Activated naive CD4-positive, alpha-beta T cell treated with anti-CD3 and anti-CD28 coated beads, Interleukin-2, amount 10 ng/mL, durations not matched to agents 7 days and 5 days (primary cell): ENCODE measurements at places on chromosomes 2 and 18.
A peak's percentile ranks its signal among the peaks of the same experiment; 100 is the strongest.

DNA sequence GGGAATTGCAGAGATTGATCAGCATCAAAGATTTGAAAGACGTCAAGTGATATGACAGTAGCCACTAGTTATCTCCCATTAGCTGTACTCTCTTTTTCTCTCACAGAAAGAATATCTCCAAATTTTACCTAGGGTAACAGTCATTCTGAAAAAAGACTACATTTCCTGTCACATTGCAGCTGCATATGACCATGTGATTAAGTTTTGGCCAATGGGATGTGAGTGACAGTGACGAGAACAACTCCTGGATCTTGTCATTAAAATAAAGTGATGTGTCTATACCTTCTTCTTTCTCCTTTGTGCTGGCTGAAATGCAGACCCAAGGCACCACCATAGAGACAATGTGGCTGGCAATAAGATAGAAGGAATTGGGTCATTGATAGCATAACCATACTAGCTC, 10.5 kb upstream of the NEUROD1 start:
- DNase-seq: no peak

DNA sequence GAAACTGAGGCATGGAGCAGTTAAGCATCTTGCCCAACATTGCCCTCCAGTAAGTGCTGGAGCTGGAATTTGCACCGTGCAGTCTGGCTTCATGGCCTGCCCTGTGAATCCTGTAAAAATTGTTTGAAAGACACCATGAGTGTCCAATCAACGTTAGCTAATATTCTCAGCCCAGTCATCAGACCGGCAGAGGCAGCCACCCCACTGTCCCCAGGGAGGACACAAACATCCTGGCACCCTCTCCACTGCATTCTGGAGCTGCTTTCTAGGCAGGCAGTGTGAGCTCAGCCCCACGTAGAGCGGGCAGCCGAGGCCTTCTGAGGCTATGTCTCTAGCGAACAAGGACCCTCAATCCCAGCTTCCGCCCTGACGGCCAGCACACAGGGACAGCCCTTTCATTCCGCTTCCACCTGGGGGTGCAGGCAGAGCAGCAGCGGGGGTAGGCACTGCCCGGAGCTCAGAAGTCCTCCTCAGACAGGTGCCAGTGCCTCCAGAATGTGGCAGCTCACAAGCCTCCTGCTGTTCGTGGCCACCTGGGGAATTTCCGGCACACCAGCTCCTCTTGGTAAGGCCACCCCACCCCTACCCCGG, 1.3 kb downstream of the PROC start:
- DNase-seq: no peak

DNA sequence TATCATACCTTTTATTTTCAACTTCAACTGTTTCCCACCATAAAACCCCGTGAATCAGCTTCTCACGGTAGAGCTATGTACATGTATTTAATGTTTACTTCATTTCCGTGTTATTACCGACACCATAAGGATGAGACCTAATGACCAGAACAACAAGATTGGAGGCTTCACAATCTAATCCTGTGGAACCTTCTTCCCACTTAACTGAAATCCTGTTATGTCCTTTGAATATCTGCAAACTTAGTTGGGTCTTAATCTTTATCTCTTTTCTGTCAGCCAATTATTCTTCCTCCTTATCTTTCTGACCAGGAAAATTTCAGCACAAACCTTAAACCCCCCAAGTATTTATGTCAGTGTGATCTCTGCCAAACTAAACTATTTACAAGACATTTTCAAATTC, 214.4 kb downstream of the TMX3 start:
- no peak for DNase-seq

DNA sequence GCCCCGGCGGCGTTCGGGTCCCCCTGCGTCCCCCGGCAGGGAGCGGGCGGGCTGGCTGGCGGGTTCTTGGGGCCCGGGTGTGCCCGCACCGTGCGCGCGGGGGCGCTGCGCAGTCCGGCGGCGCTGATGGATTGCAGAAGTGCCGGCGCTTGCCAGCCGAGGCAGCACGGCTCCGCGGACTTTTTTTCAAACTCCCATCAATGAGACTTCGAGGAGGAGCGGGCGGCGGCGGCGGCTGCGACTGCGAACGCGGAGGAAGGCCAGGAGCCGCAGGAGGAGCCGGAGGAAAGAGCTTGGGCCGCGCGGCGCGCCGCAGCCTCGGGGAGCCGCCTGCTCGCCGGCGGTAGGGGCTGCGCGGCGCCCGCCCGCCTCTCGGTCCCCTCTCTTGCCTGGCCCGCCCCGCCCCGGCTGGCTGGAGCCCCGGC, at the start of gene GLI2:
GLI2 (plus strand) TSS at position 123 of the 425 bp plus-strand sequence. CDS start 61,453 bp downstream, outside the sequence.
- DNase-seq: peak; percentile 56

GRCh38 chr2:128390991-128391630, 72.4 kb upstream of the HS6ST1 start:
- DNase-seq: no peak

GRCh38 chr2:144310484-144310883, 209.4 kb downstream of the ZEB2 start:
- no peak for DNase-seq

DNA sequence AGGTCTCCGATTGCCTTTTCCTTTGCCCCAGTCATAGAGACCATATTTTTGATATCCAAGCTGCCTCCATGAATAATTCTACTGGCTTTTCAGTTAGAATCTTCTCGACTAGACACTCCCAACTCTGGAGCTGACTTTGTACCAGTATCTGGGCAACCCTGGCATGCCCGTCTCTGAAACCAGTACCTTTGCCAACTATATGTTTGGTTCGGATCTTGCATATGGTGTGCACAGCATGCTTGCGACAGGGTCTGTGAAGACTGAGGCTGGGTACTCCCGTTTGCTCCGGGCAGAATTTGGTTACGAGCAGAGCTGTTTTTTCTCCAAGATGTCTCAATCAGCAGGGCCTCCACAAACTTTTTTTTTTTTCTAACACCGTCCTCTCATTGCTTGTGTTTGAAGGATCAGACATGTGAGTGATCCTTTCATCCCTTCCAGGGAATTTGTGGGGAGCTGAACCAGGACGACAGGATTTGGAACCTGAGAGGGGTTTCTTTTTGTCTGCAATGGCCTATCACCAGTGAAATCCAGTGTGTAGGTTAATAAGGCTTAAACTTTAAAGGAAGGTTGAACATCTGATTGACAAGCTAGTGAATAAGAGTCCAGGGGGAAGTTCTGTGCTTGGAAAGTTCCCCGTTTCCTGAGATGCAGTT, 322.3 kb downstream of the MYCN start:
- DNase-seq: no peak

DNA sequence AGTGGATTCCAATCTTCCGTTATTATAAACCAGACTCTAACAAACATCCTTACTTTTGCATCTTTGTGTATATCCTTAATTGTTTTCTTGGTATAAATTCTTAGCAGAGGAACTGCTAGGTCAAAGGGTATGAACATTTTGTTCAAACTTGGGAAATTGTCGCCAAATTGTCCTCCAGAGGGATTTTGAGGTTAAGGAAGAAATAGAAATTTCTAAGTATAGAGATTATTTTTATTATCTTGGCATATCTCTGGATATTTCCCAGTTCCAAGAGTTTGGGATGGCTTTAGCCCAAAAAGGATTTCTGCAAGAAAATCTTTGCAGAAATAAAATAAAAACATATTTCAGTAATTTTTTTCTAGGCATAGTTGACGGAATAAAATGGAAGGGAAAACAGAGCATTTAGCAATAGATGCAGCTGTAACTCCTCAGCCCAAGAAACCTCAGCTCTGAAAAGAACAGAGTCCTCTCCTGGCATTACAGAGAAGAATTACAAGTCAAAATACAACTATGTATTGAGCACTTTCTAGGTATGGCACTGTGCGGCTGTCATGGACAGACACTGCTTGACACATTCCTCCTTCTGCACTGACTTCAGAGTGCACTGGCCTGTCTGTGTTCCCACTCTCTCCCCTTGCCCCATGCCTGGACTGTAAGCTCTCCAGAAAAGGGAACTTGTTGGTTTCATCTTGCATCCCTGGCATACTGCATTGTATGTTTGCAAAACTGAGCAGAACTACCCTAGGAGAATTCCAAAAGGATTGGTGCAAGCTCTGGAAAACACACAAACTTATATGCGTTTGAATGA, 117.3 kb upstream of the STON1 start:
- DNase-seq: no peak

DNA sequence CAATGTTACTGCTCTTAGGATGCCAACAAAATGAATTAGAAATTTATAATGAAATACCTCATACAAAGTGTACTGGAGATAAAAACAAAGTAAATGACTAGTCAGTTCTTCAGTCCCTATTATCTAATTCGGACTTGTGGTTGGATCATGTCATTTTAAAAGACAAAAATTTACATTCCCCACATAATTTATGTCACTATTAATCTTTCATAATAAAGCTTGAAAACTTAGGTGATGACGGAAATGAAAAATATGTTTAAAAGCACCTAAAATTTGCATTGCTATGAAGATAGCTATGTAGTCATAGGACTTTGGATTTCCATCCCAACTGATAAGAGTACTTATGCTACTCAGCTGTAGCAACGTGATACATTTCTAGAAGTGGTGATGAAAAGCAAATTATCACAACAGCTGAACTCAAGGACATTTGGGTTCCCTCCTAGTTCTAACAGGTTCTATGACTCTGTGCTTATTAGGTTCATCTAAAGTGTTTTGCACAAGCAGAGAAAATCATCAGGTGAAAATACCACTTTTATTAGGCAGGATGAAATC, 58.4 kb downstream of the LRPPRC start:
- DNase-seq: no peak

- no peak for DNase-seq
Observed at GRCh38 chr2:22521620-22522019, 863.4 kb upstream of the KLHL29 start.

DNA sequence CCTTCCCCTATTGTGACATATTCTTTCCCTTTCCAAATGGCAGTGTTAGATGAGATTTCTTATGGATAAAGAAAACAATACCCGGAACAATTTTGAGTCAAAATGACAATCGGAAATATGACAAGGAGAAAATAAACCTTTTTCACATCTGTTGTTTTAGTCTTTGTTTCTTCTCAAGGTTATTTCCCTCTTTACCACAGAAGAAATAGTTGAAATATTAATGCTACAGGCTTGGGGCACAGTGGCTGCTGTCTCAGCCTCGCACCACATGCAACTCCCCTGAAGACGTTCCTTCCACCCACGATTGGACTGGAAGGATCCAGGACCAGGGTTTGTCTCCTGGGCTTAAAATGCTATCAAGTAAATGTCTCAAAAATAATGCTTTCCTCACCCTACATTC, 77.6 kb downstream of the FHOD3 start:
- no peak for DNase-seq

- DNase-seq: no peak
Observed at GRCh38 chr2:148582679-148583511, 61.7 kb upstream of the EPC2 start.

- no peak for DNase-seq
Observed at GRCh38 chr2:129781749-129782632, 197.5 kb upstream of the RAB6C start.

DNA sequence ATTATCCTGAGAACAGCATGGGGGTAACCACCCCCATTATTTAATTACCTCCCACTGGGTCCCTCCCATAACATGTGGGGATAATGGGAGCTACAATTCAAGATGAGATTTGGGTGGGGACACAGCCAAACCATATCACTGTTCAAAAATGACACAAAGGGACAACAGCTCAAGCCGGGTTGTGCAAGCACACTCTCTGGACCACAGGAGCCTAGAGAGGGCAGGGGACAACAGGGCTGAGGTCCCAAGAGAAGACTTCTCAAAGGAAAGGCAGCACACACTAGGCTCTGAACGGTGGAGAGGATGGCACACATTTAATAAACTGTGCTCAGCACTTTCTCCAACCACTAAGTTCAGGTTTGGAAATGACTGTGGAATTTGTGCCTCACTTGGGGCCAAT, 122.1 kb upstream of the PKDCC start:
- DNase-seq: no peak

GRCh38 chr18:73670524-73670923, 477.1 kb downstream of the FBXO15 start:
- DNase-seq: no peak

- no peak for DNase-seq
Observed at GRCh38 chr2:197613509-197613987, 61.8 kb downstream of the RFTN2 start.

DNA sequence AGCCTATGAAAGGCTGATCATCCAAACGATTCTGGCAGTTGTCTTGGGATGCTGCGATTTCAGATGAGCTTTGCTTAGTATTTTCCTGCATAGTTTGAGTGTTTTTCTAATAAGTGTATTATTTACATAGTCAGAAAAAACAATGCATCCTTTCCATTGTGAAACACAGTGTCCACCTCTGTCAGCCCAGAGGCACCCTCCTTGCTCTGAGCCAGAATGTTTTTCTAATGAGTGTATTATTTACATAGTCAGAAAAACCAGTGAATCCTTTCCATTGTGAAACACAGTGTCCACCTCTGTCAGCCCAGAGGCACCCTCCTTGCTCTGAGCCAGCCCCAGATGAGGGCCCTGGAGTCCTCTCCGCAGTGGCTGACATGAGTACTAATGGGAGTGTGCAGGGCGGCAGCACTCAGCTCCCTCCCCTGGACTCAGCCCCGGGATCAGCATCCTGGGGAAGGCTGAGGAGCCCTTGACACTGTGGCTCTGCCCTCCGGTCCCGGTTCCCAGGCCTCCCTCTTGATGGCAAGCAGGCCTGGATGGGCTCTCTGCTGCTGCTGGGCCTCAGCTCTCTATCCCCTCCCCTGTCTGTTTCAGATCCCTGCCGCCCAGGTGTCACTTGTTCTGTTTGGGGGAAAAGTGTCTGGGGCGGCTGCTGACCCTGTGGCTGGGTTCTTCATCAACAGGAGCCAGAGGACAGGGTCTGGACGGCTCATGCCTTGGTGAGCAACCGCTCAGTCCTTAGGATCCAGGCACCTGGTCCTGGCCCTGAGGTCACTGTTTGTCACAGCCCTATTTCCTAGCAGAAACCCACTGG, 5.9 kb downstream of the MFSD2B start:
- DNase-seq: no peak

DNA sequence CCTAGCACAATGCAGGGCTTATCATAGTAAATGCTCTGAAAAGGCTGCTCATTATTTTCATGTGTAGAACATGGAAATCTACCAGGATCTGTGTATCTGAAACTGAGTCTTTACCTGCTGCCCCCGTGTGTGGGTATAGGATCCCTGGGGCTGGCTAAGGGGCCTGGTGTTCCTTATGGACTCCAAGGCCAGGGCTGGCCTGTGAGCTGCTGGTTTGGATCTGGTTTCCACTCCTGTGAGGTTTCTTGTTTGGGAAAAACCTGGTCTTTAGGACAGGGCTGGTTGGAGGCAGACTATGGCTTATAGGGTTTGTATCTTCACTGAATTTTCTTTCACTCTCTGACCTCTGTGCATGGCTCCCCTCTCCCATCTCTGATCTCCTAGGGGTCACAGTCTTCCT, 80.8 kb downstream of the DYSF start:
- no peak for DNase-seq

GRCh38 chr2:27164960-27165763, 16.4 kb downstream of the TCF23 start:
- no peak for DNase-seq

DNA sequence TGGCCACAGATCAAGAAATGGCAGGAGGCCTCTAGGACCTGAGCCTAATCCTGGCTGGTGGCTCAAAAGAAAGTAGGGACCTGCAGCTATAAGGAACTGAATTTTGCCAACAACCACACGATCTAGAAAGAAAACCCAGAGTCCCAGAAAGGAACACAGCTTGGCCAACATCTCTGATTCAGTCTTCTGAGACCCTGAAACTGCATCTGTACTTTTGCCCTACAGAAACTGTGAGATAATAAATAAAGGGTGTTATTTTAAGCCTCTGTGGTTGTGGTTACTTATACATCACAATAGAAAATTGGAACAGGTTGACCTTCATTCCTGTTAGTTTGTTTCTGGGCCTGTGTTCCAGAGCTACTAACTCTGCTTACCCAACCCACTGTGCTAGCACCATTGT, 356.8 kb upstream of the ST6GAL2 start:
- no peak for DNase-seq
